ENCODE measurements at places on chromosomes 5 and 9. TPM values are rescaled to one million over a fixed set of nuclear protein-coding genes. Genes with fewer than 3 reads are reported as not detected.

The NIPSNAP3A gene
- total RNA-seq, result 7.1 TPM

The PTGS1 gene
- 1.8 TPM for total RNA-seq

The IFNA21 gene
- total RNA-seq, result not detected

The SLC6A19 gene
- total RNA-seq, result 0.05 TPM

The NKD2 gene
- not detected for total RNA-seq

The RIGI gene
- 1.6 TPM for total RNA-seq

The CRB2 gene
- total RNA-seq, result not detected

The MYMK gene
- not detected for total RNA-seq

The FABP6 gene
- total RNA-seq, result not detected

The CEP72 gene
- total RNA-seq, result 0.36 TPM

The CCL27 gene
- total RNA-seq, result 1.7 TPM

The TIMD4 gene
- total RNA-seq, result not detected

The KIAA0825 gene
- total RNA-seq, result 2.5 TPM

The SPATA31E1 gene
- not detected for total RNA-seq

The PCDHB6 gene
- total RNA-seq, result 0.46 TPM

The CER1 gene
- total RNA-seq, result not detected

The PIP5K1B gene
- 1.2 TPM for total RNA-seq

The PCDHB9 gene
- 0.15 TPM for total RNA-seq

The GPR150 gene
- total RNA-seq, result not detected

The UNC13B gene
- 17.5 TPM for total RNA-seq

The SLC25A25 gene
- total RNA-seq, result 26.9 TPM

The BTNL3 gene
- not detected for total RNA-seq

The BTNL8 gene
- total RNA-seq, result 0.22 TPM
